ENCODE measurements at places on chromosomes 1 and 21. TPM values are rescaled to one million over a fixed set of nuclear protein-coding genes. Genes with fewer than 3 reads are reported as not detected.

DNA sequence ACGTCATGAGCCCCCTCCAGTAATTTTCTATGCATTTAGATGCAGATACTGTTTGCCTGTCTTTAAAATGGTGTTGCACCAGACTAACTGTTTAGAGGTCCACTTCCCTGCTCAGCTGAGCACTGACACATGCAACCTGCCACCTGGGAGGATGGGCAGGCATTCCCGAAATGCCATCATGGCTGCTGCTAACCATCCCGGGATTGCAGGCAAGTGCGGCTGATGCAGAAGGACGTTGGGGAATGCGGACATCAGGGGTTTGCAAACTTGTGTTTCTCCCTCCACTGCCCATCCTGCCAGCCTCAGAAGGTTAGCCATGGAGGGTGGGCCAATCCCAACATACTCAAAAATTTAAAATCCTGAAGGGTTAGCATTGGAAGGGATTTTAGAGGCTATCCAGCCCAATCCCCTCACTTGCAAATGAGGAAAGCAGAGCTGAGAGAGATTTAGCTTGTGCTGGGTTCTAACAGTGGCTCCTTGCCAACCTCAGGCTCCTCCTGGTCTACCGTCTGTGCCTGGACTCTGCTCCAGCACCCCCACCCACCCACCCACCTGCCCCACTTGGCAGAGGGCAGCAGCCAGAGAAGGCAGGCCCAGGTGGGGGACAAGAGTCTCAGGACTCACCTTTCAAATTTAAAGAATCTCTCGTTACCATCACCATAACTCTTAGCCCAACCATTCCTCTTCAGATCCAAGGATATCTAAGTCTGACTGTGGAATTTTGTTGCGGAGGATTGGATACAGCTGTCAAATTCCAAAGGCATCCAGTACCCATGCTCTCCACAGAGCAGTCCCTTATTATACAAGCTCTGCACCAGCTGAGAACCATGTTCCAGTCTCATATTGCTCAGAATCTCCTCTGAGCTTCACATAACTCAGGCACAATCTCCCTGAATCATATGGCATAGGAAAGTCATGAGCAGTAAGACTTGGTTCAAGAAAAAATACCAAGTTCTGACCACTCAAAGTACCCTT is 34.2 kb downstream of the HIVEP3 start:
- no peak for DNase-seq

- no peak for DNase-seq
Observed at GRCh38 chr1:29893046-29893723, 656.9 kb downstream of the PTPRU start.

GRCh38 chr1:206925106-206925736 is 3.5 kb upstream of the FCMR start:
- DNase-seq, result no peak

- no peak for DNase-seq
Observed at GRCh38 chr21:27534206-27534605, 567.3 kb upstream of the ADAMTS5 start.

DNA sequence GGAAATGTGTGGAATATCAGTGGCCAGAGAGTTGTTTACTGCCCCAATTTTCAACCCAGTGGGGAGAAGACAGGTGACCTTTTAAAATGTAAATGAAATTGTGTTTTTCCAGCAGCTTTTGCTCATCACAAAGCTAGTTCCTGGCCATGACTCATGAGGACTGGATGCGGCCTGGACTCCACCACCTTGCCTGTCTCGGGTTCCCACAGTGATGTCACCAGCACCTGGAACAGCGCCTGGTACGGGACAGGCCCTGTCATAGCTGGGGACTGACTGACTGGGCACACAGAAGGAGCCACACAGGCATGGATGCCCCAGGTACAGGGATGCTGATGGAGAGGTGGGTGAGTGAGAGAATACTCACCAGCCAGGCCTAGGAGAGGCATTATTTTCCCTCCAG is 277.1 kb downstream of the AJAP1 start:
- no peak for DNase-seq

GRCh38 chr21:38401191-38401926 is 96.9 kb downstream of the ERG start:
- DNase-seq, result no peak

GRCh38 chr1:67629370-67630075 is 55.5 kb upstream of the GADD45A start:
- DNase-seq, result no peak

DNA sequence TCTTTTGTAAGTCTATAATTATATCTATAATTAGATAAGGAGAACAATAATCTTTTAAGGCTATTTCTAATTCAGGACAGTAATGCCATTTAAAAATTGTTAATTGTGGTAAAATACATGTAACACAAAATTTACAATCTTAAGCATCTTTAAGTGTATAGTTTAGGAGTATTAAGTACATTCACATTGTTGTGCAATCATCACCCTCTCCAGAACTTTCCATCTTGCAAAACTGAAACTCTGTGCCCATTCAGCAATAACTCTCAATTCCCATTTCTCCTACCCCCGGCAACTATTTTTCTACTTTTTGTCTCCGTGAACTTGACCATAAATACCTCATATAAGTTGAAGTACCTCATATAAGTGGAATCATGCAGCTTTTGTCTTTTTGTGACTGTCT is 93.9 kb upstream of the KCNA3 start:
- DNase-seq, result no peak

GRCh38 chr1:91345395-91346005 is 59.1 kb downstream of the HFM1 start:
- no peak for DNase-seq

- no peak for DNase-seq
Observed at GRCh38 chr1:215407575-215407974, 159.5 kb upstream of the KCTD3 start.

DNA sequence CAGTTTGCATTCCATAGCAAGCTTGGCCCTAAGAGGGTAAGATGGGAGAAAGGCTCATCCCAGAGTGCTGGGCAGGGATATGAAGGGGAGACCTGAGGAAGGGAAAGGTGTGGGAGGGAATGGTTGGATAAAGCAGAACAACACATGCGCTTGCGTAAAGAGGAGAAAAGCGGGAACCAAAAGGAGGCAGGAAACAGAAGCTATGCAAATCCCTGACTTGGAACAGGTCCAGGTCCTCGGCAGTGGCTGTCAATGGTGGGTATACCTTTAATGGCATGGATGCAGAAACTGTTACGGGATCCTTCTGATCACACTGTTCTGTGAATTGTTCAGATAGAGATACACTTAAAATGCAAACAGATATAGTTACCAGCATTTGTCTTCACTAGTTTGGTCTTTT is 455.6 kb downstream of the SIPA1L2 start:
- DNase-seq, result peak; percentile 55

- DNase-seq, result peak; percentile 75
Observed at GRCh38 chr21:35309316-35309715, 260.2 kb upstream of the RUNX1 start.

DNA sequence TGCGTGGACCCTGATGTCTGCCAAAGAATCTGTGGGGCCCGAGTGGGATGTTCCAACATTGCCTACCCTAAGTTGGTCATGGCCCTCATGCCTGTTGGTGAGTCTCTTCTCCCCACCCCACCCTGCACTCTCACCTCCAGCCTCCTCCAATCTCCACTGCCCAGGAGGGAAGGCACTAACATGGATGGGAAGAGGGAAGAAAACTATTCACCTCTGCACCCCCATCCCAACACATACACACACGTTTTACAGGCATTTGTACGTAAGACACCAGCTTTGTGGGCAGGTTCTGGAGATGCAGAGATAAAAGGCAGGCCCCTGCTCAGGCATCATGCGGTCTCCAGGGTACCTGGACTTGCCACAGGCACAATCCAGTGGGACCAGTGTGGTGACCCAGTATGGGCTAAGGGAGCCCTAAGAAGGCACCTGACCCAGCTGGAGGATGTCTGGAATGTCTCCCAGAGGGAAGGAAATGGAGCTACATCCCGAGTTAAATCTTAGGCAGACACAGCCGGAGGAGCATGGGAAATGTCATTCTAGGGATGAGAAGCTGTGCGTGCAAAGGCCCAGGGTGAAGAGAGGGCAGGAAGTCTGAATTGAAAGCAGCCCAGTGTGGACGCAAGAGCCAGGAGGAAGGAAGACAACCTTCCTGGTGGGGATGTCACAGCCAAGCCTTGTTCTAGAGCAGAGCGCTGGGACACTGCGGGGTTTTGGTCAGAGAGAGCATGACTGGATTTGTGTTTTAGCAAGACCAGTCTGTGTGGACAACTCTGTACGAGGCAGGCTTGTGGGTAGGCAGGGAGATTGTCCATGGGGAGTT is 11.4 kb downstream of the SLC5A9 start:
- DNase-seq, result no peak

GRCh38 chr1:58857680-58858673 is 74.1 kb upstream of the JUN start:
- DNase-seq, result no peak

GRCh38 chr1:81801651-81802456 is 1.1 kb downstream of the ADGRL2 start:
- DNase-seq, result no peak

DNA sequence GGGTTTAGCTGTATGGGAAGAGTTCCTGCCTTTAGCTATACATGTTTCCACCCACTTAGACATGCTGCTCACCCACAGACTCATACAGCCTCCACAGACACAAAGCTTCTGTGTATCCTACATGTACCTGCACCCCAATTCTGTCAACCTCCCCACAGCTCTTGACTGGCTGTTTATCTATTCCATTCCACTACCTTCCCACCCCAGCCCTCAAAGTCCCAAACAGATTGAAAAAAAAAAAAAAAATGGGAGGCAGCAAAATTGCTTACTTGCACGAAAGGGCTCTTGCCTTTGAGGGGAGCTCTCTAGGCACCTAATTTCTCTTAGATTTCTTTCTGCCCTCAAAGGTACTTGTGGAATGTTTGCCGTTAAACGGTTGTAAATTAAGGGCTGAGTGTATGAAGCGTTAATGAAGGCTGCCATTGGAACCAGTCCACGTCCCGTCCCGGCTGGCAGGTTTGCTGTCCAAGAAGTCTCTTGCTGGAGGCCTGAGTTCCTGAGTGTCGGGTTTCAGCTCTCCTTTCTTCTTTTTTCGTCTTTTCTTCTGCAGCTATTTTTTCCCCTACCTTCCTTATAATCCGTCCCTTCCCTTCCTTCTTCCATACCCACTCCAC is 43.6 kb downstream of the PBX1 start:
- no peak for DNase-seq

DNA sequence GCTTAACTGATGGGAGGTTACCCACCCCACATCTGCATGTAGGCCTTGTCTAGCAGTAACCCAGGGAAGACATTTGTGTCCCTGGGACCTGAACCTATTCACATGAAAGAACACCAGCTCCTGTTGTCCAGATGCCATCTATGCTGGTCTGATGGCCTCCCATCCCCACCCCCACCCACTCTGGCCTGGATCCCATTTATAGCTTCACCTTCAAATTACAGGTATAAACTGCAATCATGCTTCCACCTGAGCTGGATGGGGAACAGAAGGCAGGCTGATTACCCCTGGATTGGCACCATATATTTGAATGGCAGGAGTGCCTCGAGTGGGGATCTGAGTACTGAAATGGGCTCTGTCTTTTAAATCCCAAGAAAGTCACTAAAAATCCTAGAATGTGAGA is 312.7 kb upstream of the USP24 start:
- DNase-seq, result no peak

DNA sequence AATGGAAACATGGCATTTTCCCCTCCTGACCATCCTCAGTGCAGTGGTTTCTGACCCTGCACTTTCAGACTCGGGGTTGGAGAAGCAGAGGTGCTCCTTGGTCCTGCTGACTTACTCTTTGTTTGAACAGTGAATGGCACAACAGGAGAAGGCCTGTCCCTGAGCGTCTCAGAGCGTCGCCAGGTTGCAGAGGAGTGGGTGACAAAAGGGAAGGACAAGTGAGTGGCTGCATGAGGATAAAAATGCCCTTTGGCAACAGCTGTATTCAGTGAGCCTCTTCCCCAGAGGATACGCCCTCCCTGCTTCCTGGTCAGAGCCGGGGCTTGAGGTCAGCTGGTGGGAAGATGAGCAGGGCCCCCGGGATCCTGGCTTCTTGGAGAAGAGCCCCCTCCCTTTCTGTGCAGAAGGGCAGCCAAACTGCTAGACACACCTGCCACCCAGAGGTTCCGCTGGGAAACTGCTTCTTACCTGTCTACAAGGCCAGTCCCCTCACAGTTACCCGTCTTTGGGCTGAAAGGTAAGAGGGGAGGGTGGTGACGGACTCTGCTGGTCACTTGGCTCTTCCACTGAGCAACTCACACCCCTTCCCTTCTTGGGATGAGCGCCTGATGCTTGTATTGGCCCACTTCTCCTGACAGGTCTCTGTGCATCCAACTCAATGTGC is 16.6 kb downstream of the NPL start:
- DNase-seq, result no peak

GRCh38 chr1:1274299-1274930 is 761 bp upstream of the UBE2J2 start:
- DNase-seq, result no peak

- no peak for DNase-seq
Observed at GRCh38 chr1:151479462-151479861, 20.2 kb upstream of the POGZ start.

- no peak for DNase-seq
Observed at GRCh38 chr1:223710179-223711133, 1.9 kb upstream of the CAPN2 start.

DNA sequence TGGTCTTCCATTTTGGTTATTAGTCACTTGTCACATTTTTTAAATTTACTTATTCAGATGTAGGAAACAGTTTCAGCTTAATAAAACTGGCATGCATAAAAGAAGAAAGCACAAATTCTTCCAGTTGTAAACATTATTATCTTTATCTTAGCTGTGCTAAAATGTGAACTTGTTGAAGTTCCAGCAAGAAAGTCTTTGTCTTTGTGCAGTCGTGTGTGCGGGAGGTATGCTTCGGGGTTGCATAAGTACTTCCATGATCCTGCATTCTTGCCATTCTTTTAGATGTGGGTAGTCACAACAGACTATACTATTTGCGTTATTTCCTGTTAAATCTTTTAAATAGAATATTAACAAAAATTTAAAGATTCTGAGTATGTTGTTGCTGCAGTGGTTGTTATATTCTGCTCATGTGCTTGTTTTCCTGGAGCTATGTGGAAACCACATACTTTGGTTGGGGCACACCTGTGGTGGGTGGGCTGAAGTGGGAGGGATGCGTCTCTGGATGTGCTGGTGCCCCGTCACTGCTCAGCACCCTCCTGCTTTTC is 49.9 kb downstream of the CBS start:
- DNase-seq, result no peak

DNA sequence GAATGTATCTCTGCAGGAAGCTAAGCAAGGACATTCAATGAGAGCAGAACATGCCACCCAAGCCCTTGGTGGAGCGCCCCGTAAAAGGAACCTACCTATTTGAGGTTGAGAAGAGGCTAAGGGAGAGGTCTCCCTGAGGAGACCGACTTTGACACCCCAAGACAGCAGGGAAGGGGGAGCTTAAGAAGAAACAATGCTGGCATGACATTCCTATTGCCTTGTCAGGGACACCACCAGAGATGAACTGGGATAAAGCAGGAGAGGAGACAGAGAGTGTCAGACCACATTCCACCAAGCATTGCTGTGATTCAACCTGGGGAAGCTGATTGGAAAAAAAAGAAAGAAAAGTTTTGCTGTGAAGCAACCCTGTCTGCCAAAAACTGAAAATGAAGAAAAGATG is 13.3 kb upstream of the S100A2 start:
- DNase-seq, result no peak

Gene NTRK1
- total RNA-seq, result 0.58 TPM

Gene PLA2G5
- total RNA-seq, result 17.7 TPM

Gene TNFRSF4
- 1.1 TPM for total RNA-seq

Gene ADAMTS5
- total RNA-seq, result 34.5 TPM

Gene TMEM269
- not detected for total RNA-seq

Gene LRRN2
- total RNA-seq, result 3.7 TPM

Gene HSD11B1
- total RNA-seq, result 5.0 TPM

Measured in esophagus muscularis mucosa (tissue), 4 donors.